ENCODE measurements at places on chromosomes 11 and 22. TPM values are rescaled to one million over a fixed set of nuclear protein-coding genes. Genes with fewer than 3 reads are reported as not detected.

DNA sequence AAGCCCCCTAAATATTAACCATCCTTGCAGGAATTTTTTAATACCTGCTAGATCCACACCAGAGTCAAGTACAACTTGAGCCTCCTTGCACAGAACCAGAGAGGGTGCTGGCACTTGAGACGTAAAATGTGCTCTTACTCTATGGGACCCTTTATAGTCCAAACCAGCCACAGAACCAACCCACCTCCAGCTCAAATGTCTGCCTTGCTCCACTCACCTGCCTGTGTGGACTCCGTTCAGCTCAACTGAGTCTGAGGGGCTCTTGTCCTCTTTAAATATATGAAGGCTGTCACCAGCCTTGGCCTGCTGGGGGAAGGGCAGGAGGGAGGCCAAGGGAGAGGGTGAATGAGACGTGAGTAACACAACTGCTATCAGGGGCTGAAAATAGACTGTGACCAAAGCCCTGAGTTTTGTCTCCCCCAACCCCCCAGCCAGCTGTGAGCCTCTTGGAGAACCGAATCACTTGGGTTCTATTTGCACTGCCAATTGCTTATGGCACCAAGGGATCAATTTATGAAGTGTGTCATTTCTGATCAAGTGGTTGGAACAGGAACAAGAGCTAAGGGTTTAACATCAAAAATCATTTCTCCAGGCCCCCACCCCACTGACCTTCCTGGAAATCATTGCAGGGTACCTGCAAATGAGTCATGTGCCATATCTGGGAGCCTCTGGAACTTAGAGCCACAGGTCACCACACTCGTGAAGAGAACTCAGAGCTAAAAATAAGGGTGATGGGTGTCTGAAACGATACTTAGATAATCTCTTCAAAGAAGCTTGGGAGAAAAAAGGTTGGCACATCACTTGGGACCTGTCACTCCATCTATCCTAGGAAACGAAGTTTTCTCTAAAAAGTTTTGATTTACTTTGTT lies at the start of gene CSRP3:
TSS of gene CSRP3 (minus strand) at position 247 of the 869 bp plus-strand sequence. CDS start 9,535 bp downstream, outside the sequence.
- DNase-seq = no peak

PDGFB gene
- 0.09 TPM for total RNA-seq

DNA sequence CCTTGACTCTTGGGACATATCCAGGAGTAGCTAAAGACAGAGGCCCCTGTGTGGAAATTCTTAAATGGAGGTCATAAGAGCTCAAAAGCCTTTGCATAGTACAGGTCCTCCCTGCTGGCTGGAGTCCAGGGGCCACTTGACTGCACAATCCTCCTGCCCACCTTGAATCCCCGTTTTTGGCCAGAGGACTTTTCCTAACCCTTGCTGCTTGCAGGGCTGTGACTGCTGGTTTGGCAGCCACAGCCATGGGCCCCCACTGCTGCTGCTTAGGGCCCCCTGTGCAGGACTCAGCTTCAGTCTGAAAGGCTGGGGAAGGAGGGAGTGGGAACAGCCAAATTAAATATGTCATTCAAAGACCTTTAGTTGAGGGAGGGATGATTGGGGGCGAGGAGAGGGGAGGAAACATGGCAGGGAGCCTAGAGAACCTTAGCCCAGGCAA lies 33.4 kb downstream of the ARHGAP1 start:
- DNase-seq = no peak

DNA sequence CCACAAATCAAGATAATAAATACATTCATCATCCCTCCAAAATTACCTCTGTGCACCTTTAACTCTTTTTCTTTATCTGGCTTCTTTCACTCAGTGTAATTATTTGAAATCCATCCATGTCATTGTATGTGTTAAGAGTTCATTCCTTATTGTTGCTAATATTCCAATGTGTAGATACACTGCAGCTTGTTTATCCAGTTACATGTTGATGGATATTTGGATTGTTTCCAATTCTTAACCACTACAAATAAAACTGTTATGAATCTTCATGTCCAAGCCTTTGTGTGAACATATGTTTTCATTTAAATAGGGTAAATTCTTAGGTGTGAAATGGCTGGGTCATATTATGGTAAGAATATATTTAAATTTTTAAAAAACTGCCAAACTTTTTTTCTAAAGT lies 323.3 kb upstream of the NCAM1 start:
- DNase-seq = no peak

DNA sequence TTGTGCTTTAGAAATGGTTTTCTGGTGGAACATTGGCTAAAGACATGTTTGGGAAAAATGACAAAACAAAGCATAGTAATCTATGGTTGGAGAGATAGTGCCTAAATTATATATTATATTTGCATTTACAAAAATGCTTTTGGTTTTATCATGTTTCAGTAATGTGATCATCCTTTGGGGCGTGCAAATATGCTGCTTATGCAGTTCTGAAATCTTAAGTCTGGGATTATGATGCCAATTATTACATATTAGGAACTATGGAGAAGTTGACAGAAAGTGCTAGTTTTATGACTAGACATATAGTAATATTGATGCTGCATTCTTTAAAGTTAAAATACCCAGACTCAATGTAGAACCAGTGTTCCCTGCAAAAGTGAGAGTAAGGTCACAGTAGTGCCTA lies 655.0 kb downstream of the METTL15 start:
- no peak for DNase-seq

GRCh38 chr11:15819679-15820286 lies 536.6 kb downstream of the SOX6 start:
- peak; percentile 58 for DNase-seq

DNA sequence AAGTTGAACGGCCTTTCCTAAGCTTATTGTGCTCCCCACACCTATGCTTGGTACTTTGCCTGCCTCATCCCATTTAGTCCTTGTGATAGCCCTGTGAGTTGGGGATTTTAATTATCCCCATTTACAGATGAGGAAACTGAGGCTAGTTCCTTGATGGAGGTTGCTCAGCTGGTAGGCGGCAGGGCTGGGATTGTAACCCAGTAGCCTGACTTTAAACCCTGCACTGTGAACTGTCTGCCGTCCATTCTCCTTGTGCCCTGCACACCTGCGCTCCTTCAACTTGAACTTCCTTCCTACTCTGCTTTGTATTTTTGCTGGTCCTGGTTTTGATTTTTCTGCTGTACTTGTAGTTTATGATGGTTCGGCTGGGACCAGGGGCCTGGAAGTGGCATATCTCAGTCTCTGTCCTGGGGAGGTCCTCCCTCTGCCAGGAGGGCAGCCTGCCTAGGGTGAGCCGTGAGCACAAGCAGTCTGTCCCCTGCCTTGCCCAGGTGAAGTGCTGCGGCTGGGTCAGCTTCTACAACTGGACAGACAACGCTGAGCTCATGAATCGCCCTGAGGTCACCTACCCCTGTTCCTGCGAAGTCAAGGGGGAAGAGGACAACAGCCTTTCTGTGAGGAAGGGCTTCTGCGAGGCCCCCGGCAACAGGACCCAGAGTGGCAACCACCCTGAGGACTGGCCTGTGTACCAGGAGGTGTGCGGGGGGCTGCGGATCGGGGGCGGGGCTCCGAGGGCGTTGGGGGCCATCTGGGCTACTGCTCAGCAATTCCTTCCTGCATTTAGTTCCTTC lies 52.4 kb downstream of the CD82 start:
- DNase-seq = no peak

DNA sequence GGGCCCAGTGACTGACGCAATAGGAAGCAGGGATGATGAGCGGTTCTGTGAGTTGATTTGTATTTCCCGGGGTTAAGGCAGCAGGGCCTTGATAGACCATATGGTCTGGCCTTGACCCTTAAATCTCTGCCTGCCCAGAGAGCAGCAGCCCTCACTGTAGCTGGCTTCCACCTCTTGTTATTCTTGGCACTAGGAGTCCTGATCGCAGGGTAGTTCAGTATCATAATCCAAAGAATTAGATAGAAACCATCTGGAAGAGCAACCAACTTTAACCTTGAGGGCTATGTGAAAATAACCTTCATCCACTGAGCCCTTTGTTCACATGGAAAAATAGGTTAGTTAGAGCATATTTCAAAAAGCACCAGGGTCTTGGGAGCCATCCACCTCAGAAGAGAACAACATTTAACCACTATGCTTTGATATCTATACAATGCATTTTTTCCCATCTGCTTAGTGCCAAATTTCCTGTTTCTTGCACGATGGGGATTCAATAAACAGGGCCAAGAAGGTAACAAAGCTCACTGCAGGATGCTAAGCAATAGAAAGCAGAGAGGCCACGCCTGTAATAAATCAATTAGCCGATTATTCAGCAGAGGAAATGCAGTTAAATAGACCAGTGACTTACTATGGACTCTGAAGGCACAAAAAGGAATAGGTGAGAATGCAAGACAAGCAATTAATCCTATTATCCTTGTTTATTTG lies 761.3 kb downstream of the OPCML start:
- DNase-seq = peak; percentile 5

IGSF22 gene
- not detected for total RNA-seq

OR52I2 gene
- not detected for total RNA-seq

DNA sequence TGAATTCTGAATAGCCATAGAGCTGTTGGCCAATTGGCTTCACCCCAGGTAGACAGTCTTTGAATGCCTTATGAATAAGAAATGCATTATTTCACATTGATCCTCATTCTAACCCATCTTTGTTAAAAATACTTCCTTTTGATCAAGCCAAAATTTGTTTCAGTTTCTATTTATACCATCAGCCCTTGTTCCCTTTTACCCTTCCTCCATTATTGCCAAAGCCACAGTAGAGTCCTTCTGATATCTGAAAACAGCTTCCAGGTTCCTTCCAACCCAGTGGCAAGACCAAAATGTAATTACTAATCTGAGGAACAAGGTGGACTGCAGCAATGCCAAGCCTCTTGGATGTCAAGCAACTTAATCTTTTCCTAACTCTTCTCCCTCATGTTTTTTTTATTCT lies 458.8 kb downstream of the BUD13 start:
- no peak for DNase-seq

DNA sequence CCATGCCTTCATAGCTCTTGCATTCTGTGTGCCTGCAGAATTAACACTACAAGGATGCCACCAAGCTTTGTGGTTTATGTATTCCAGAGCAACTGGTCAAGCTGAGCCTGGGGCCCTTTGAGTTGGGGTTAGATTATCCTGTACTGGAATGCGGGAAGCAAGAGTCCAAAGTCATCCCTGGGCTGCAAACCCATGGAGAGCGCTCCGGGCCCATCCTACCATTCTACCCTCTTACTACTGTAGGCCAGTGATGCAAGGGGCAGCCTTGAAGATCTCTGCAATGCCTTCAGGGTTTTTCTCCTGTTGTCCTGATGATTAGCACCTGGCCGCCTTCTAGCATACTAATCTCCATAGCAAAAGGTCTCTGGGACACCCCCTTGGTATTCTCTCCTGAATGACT lies 51.3 kb downstream of the TUG1 start:
- DNase-seq = no peak

GRCh38 chr22:38952281-38952993 lies 5.0 kb upstream of the APOBEC3A start:
- DNase-seq = no peak

- DNase-seq = no peak
Measured at GRCh38 chr11:27972522-27973170, 135.3 kb downstream of the KIF18A start.

DNA sequence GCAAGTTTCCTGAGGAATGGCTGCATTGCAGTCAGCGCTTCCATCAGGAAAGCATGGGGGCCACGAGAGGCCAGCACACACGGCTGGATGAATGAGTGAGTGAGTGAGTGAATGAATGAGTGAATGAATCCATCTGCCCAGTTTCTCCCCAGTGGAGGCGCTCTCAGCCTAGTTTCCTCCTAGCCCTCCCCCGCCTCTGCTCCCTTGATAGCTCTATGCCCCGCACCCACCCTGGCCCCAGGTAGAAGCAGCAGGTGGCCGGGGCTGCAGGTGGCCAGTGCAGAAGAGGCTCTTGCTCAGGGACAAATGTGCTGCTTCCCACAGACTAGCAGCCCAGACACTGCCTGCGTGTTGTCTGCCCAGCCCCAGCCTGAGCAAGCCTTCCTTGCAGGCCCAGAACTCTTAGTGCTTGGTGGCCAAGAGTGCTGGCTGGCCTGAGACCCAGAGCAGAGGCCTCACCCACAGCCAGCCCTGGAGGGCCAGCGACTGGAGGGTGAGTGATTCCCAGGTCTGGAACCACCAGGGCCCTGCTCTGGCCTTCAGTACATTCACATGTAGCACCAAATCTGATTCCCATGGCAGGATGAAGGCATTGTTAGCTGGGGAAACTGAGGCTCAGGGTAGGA lies 31.1 kb upstream of the PDGFB start:
- no peak for DNase-seq

DNA sequence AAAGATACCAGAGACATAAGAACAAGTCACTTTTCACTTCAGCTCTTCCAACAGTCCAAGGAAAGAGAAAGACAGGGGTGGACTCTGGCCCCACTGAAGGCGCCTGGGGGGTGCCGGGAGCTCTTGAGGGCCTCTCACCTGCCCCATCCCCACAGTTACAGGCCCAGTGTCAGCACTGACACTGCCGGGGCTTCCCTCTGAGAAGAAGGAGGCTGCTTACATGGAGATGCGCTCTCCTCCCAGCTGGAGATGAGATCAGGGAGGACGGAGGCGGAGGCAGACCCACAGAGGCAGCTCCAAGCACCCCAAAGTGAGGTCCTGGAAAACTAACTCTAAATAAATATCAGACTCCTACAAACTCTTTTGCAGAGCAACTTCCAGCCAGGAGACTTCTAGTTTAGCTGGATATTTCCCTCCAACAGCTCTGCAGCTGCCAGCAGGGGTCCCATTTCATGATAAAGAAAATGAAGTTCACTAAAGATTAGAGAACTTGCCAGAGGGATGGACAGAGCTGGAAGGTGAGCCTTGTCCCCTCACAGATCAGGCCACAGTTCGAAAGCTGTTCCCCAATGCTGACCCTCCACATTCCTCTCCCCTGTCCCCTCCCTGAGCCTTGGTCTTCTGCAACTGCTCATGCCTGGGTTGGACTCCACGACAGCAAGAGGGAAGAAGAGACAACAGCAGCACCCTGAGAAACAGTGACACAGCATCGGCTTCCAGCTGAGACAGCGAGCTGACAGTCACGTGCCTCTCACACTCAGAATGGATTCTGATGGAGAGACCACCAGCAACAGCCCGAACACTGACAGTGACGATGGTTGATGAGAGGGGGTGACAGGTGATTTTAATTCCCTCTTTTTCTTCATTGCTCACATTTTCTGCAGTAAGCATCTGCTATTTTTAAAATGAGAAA lies 5.8 kb downstream of the CARS1 start:
- DNase-seq = peak; percentile 72

- no peak for DNase-seq
Measured at GRCh38 chr11:82862379-82862778, 37.9 kb downstream of the PRCP start.

- no peak for DNase-seq
Measured at GRCh38 chr11:134155456-134155855, 68.3 kb downstream of the NCAPD3 start.

- no peak for DNase-seq
Measured at GRCh38 chr11:45229401-45230020, 56.6 kb downstream of the SYT13 start.

GRCh38 chr22:29152045-29152953 lies 53.4 kb upstream of the EMID1 start:
- DNase-seq = peak; percentile 85

MISFA gene
- 4.6 TPM for total RNA-seq
